ENCODE measurements at places on chromosomes 16 and 17.

DNA sequence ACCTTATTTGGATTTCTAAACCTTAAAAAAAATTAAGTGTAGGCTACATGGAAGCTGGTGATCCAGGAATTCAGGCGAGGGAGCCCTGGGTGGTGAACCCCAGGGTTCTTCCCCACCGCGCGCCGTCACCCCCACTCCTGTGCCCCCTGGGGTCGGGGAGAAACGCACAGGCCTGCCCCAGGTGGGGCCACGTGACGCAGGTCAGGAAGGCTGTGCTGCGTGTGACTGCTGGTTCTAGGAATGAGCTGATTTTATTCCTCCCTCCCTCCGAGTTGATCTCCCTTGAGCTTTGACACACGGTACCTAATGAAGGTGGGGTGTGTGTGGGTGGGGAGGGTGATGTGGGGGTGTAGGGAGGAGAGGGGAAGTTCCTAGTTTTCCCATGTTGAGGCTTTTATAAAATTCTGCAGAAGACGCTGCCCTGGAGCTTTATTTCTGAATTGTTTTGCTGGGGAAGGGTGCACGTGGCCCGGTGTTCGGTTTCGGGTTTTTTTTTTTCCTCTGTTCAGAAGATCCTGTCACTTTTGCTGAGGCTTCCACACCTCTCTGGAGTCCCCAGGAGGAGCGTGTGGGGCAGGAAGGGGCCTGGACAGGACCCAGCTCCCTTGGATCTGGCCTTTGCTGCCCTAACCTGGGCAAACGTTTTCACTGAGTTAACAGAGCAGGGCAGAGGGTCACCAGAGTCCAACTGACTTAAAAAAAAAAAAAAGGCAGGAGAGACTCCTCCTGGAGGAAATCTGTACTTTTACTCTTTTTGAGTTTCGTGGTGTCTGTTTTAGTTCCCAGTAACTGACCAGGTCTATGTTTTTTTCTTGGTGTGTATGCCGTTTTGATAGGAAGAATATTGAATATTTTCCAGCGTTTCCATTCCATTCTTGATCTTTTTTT is 55.8 kb upstream of the GSE1 start:
- no peak for DNase-seq

DNA sequence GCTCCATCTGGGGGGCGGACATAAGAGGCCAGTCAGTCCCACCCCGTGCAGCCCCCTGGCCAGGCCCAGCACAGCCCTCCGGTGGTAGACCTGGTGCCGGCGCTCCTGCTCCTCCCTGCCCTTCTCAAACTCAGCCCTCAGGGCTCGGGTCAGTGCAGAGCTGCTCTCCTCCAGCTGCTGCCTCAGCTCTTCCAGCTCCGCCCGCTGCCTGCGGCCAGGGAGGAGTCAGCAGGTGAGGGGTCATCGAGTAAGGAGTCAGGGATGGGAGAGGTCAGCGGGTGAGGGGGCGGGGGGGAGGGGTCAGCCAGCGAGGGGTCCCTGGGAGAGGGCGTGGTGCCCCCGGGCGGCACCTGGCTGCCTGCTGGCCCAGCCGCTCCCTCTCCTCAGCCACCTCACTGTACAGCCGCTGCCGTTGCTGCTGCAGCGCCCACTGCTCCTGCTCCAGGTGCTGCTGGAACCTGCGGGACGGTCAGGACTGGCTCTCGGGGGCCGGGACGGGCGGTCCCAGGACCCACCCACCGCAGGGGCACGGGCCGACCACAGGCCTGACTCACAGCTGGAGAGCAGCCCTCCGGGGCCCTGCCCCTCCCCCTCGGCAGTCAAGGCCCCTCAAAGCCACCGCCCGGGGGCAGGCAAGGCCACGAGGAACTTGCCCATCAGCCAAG is 26.5 kb upstream of the AATK start:
- no peak for DNase-seq

DNA sequence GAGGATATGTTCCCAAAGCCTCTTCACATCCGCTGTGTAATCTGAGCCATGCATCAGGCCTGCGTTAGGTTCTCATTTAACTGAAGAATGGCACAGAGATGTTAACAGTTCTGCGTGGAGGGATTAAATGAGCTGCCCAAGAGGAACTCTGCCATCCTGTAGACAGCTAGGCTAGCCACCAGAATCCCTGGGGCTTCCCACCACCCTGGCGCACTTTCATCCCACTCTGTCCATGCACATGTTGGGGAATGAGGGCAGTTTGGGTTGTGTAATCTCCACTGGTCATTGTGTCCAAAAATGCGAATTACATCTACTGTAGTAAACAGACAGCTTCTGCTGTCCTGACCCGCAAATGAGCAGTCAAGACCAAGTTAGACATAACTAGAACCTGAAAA is 1.0 kb upstream of the GLG1 start:
- no peak for DNase-seq

- DNase-seq, result no peak
These were observed 9.1 kb downstream of the FOXL1 start for GRCh38 chr16:86587487-86587886.

- DNase-seq, result no peak
These were observed 11.0 kb downstream of the LRRC75A start for GRCh38 chr17:16480995-16481394.

GRCh38 chr16:49491771-49492761 is 118.5 kb downstream of the C16orf78 start:
- DNase-seq, result peak; percentile 62

DNA sequence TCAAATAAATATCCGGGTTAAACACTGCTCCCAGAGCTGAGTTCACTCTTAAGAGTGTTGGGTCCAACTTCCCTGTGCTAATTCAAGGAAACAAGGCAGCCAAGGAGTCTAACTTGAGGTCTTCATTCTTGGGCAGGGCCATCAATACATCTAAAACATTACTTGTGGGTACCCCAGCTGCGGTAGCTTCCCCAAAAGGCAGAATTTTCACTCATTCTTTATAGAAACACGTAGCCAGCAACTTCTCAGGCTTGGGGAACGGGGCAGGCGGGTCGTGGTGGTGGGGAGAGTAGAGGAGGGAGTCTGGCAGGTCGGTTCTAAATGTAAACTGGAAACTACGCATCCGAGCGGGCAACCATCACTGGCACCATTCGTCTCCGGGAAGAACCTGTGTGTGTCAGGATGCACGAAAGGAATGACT is 666 bp upstream of the METTL9 start:
- DNase-seq, result no peak

GRCh38 chr16:85767531-85767930 is 16.6 kb upstream of the C16orf74 start:
- no peak for DNase-seq

GRCh38 chr17:80129006-80129565 is 17.8 kb downstream of the EIF4A3 start:
- DNase-seq, result no peak

- no peak for DNase-seq
These were observed 269 bp upstream of the ZSCAN10 start for GRCh38 chr16:3099395-3099731.

DNA sequence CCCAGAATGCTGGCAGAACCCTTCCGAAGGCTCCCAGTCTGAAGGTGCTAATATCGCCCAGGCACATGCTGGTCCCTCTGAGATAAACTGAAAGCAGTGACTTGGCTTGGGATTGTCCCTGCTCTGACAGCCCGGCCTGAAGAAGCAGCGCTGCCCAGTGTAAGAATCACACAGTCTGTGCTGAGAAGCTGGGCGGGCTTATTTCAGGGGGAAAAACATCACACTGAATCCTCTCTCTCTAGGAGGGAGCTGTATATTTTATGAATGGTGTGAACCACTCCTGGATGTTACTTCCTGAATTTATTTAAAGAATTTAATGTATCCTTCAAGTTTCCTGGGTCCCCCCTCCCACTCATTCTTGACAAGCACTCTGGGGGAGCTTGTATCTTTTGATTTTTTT is 36.3 kb downstream of the GAS7 start:
- DNase-seq, result no peak

DNA sequence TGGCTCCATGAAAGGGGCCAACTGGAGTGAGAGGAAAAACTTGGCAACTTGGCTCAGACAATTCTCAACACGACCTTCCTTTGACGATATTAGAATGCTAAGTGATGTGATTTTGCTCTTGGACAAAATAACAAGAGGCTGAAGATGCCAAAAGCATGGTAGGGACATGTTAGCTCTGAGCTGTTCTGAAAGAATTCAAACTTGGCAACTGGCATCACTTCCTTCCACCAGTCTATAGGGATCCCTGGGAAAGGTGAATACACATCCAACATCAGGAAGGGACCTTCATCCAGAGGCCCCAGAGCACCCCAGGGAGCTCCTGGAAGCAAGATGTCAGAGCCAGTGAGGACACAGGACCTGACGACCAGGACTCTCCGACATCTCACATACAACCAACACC is 4.3 kb downstream of the KRT37 start:
- no peak for DNase-seq

DNA sequence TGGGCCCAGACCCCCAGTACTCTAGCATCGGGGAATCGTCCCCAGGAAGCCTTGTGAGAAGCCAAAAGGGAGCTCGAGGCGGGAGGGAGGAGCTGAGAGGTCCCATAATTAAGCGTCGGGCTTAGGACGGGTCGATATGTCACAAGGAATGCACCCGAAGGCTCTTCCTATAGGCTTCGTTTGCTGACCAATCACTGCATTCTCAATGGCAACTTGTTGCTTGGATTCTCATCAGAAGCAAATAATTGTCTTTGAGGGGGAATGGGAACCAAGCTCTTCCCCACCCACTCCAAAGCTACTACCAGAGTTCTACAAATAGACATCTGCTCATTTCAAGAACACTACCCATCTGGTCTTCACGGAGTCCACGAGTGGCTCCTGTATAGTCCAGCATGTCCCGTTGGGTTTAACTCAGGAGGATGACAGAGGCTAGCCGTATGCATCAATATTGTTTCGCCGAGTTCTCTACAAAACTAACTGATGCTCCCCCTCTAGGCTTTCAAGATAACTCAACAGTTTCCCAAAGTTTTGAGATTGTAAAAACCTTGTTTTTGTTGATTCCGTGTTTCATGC is 628 bp upstream of the BLMH start:
- DNase-seq, result no peak

DNA sequence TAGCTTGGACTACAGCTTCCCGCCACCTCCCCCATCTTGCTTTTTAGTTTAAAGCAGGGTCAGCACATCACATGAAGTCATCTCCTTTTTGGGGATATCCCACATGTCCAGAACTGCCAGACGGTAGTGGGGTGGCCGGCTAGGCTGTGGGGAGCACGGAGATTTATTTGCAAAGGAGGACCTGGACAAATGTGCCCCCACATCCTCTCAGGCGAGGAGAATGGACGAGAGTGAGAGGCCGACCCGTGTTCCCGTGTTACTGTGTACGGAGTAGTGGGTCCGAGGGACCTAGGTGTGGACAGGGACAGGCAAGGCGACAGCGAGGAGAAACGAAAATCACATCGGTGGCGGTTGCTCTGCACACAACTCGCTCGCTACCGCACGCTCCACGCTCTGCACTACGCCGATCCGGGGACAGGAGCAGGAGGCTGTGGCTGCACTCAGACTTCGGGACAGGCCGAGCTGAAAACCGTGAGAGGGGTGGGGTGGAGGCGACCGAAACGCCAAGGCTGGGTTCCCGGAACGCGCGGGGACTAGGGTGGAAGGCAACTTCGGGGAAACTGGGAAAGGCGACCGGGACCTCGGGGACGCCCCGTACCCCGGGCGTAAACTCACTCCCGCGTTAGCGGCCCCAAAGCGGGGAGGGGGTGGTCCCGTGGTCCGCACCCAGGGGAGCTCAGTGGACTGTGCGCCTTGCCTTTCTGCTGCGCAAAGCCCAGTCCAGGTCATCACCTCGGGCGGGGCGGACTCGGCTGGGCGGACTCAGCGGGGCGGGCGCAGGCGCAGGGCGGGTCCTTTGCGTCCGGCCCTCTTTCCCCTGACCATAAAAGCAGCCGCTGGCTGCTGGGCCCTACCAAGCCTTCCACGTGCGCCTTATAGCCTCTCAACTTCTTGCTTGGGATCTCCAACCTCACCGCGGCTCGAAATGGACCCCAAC is at the start of gene MT1A:
TSS of gene MT1A (plus strand) at position 853 of the 937 bp plus-strand sequence. CDS start at position 926, 73 bp downstream.
- DNase-seq, result no peak

- DNase-seq, result no peak
These were observed 10.2 kb downstream of the PIP4K2B start for GRCh38 chr17:38789185-38789584.

DNA sequence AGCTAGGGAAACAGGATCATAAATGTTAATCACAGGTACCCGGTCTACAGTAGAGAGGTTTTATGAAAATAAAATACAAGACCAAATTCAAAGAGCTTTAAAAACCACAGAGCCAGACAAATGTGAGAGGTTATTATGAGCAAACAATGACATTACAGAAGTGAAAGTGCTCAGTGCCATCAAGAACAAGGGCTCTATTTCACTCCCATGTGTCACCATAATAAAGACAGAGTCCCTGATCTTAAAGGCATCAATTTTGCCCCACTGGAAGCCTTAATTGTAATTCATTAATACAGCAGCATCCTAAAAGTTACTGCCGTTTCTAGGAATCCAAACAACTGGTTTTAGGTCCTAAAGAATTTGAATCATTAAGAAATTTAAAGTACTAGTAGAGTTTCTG is 43.7 kb upstream of the CDRT4 start:
- DNase-seq, result no peak

GRCh38 chr16:654034-654433 is 4.9 kb downstream of the WDR90 start:
- no peak for DNase-seq

GRCh38 chr16:21613361-21613760 is 14.0 kb downstream of the METTL9 start:
- no peak for DNase-seq

GRCh38 chr17:75779987-75780889 is 4.4 kb upstream of the UNK start:
- no peak for DNase-seq

- no peak for DNase-seq
These were observed 102.1 kb downstream of the SHCBP1 start for GRCh38 chr16:46519063-46519462.

GRCh38 chr16:28282045-28282444 is 10.3 kb upstream of the SBK1 start:
- DNase-seq, result no peak

DNA sequence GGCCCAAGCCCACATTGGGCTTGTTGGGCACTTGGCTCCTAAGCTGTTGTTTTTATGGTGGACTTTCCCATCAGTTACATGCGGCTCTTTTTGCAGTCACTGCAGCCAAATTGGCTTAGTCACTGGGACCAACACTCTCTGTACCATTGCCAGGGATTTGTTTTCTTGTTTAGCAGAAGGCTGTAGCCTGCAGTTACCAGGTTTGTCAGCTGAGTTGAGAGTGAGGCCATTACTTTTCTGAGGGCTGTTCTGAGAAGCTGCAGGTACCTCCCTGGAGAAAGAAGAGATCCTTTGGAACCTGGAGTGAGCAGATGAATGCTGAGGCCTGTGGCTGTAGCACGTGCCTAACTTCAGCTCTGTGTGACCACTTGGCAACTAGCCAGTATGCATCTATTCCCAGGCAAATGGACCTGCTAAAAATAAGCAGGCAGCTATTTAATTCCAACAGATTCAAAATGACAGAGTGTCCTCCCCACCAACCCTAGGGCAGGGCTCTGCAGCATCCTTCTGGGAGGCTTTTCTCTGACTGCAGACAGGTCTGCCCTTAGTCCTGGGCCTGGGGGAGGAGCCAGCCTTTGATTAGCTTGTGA is 12.9 kb downstream of the AKAP1 start:
- DNase-seq, result no peak

DNA sequence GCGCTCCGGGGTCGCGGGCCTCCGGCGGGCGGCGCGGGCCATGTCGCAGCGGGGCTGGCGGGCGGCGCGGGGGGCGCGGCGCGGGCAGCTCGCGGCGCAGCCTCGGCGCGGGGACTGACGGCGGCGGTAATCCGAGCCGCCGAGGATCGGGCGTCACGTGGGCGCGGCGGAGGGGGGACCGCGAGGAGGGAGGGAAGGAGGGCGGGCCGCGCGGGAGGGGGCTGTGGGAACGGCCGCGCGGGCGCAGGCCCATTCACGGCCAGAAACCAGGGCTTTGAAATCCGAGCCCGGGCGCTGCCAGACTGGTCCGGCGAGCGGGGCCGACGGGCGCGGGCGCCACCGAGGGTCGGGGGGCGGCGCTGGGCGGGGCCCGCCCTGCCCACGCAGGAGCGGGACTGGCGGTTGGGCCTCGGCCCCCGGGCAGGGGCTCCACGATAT is at the start of gene MTSS2:
TSS of gene MTSS2 (minus strand) at position 116 of the 438 bp plus-strand sequence. CDS start 262 bp downstream, outside the sequence.
- peak; percentile 41 for DNase-seq

Data from activated T-cell treated with anti-CD3 and anti-CD28 coated beads, Interleukin-2, amount 50 U/mL, for 1 hour (primary cell).